ENCODE measurements at places on chromosomes 16 and 17. TPM values are rescaled to one million over a fixed set of nuclear protein-coding genes. Genes with fewer than 3 reads are reported as not detected.

- no peak for DNase-seq
Measured at GRCh38 chr17:80732268-80732667, 187.6 kb downstream of the RPTOR start.

- no peak for DNase-seq
Measured at GRCh38 chr16:79188739-79189122, 411.8 kb downstream of the MAF start.

GRCh38 chr17:13204607-13205237 lies 186.9 kb upstream of the ELAC2 start:
- DNase-seq, result no peak

- no peak for DNase-seq
Measured at GRCh38 chr16:1145383-1146100, 7.4 kb upstream of the CACNA1H start.

The KRTAP4-3 gene
- not detected for polyA plus RNA-seq

The TBC1D3 gene
- polyA plus RNA-seq, result not detected

All from spleen (tissue), 13 donors.